Bone marrow (tissue), 2 donors: ENCODE measurements at places on chromosomes 6 and 20.

GRCh38 chr6:154914288-154914687, 80.8 kb upstream of the TIAM2 start:
- DNase-seq: no peak

- DNase-seq: no peak
Observed at GRCh38 chr6:32883789-32884188, 29.8 kb downstream of the PSMB9 start.

DNA sequence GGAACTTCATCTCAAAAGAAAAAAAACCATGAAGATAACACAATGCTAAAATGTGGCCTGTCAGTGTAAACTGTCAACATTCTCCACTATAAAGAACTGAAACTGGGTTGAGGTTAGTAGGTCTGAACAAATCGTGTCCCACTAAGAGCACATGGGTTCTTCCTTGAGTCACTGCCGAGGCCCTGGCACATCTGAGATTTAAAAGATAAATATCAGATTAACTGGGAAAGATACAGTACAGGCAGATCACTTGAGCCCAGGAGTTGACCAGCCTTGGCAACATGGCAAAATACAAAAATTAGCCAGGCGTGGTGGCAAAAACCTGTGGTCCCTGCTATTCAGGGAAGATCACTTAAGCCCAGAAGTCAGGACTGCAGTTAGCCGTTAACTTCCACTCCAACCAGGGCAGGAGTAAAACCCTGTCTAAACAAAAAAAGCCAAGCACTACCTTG, 5.6 kb downstream of the EEF1A1 start:
- no peak for DNase-seq

- no peak for DNase-seq
Observed at GRCh38 chr20:14984305-14984704, 646.9 kb upstream of the FLRT3 start.

DNA sequence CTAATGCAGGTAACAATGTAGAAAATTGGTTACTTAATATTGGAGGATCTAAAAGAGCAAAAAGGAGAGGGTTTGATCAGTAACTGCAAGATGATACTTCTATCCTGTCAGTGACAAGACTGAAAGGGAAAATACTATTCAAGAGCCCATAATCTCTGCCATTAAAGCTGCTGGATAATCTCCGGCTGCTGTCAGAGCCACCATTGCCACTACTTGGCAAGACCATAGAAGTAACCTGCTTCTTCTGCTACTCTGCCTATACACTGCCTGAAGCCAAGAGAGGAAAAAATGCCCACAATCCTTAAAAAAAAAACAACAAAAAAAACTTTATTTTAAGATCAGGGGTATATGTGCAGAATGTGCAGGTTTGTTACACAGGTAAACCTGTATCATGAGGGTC, 386.5 kb upstream of the ID4 start:
- DNase-seq: no peak

- no peak for DNase-seq
Observed at GRCh38 chr6:82143041-82143481, 104.5 kb downstream of the IBTK start.

- no peak for DNase-seq
Observed at GRCh38 chr20:50911030-50911429, 20.2 kb downstream of the ADNP start.

DNA sequence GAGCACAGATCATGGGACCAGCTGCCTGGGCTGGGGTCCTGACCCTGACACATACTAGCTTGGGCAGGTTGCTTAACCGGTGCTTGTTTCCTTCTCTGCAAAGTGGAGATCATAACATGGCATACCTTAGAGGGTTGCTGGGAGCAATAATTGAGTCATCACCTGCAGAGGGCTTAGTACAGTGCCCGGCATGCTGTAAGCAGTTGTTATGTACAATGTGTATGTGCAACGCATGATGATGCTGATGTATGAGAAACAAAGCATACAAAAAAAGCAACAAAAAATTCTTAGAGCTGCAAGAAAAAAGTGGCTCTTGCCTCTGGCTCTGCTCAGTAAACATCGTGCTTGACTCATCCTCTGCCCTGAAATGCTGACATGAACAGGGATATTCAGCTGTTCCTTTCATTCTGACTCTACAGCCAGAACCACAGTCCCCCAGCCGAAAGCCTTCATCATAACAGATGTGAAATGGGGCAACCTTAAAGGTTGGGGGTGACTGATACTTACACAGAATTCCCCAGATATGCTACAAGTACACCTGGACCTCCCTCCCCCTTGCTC, 91.7 kb downstream of the CLIC5 start:
- DNase-seq: no peak

DNA sequence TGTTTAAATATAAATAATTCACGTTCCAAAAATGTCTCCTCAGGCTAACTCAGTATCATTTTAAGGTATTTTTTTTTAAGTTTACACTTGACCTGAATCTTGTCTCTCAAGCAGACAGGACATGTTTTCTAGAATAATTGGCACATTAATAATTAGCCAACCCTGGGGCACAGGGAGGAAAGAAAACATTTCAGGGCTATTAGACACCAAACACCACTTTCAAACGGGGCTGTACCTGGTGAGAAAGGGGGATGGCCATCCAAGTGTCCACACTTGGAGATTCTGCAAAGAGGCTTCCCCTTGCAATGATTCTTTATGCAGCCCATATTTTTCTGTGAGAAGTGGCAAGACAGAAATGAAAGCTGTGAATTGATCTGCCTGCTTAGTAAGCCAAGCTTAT, 560.8 kb downstream of the CD109 start:
- DNase-seq: no peak

DNA sequence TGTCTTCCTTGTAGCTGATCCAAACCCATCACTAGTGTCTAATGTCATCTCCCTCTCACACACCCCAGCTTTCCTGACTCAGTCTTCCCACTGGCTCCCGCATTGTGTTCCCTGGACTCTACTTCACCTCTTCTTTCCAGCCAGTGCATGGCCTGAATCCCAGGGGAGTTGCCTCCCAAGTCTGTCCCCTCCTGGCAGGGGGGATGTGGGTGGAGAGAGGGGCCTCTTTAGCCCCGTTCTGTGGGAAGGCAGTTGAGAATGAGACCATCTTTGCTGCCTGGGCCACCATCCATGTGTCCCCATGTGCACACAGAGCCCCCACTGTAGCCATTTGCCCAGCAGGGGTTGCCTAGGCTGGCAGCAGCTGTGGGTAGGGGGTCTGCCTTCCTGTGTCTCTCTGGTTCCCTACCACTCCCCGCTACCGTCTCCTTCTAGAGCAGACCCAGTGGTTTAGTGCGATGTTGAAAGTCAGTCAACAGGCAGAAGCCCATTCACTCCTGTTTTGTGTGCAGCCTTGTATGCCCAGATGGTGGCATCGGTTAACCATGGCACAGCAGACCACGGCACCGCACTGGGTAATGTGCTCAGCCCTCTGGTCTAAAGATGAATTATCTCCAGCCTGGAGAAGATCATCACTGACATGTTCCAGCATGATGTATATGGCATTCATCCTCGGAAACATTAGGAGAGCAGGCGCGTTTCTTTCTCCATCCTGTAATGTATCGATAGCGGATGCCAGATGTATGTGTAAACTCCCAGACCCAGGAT, 178.8 kb upstream of the SNX9 start:
- DNase-seq: no peak

GRCh38 chr20:24070679-24071078, 82.1 kb upstream of the GGTLC1 start:
- no peak for DNase-seq

GRCh38 chr20:8711501-8711900, 357.4 kb upstream of the PLCB4 start:
- no peak for DNase-seq

DNA sequence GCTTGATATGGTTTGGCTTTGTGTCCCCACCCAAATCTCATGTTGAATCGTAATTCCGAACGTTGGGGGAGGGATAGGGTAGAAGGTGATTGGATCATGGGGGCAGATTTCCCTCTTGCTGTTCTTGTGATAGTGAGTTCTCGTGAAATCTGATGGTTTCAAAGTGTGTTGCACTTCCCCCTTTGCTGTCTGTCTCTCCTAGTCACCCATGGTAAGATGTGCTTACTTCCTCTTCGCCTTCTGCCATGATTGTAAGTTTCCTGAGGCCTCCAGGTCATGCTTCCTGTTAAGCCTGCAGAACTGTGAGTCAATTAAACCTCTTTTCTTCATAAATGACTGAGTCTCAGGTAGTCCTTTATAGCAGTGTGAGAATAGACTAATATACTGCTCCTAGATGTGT, 19.9 kb downstream of the PFDN4 start:
- no peak for DNase-seq

GRCh38 chr6:37352384-37352783, 1.4 kb upstream of the RNF8 start:
- DNase-seq: no peak

DNA sequence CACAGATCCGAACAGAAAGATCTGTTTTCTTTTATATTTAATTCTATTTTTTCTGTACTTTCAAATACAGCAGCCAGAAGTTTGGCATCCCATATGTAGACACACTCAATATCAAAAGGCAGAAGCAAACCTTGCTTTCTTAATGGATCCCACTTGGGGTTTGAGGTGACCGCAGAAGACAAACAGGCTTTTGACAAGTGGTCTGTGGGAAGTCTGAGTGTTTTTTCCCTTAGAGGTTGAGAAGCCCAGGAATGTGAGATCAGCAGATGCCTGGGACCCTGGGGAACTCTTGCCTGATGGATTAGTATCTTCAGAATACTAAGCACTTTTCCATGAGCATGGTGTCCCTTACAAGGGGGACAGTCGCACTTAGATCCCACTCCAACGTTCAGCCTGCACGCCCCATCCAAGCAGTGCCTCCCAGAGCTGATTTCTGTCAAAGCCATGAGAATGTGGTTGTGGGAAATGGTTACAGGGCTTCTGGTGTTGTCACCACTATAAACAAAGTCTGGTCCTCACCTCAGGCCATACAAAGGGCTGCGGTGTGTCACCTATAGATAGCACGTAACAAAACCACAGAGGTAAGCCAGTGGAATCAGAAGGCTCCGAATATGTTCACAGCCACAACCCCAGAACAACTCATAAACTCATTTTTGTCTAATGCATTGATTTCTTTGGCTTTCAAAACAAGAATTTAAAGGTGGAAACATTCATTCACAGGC, 12.7 kb downstream of the IL17F start:
- no peak for DNase-seq

GRCh38 chr6:37258405-37259105, 611 bp upstream of the TMEM217 start:
- DNase-seq: no peak

DNA sequence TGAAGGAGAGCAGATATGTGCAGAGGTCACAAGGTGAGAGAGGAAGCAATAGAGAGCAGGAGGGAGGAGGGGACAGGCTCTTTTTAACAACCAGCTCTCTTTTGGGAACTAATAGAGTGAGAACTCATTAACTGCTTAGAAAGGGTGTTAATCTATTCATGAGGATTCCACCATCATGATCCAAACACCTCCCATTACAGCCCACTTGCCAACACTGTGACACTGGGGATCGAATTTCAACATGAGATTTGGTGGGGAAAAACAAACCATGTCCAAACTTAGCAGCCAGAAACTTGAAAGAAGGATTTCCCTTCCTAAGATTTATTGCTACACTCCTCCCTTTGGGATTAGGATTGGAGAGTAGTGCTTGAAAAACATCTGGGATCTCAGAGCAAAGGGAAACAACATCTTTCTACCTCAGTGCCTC, 135.5 kb upstream of the PLCB4 start:
- no peak for DNase-seq

DNA sequence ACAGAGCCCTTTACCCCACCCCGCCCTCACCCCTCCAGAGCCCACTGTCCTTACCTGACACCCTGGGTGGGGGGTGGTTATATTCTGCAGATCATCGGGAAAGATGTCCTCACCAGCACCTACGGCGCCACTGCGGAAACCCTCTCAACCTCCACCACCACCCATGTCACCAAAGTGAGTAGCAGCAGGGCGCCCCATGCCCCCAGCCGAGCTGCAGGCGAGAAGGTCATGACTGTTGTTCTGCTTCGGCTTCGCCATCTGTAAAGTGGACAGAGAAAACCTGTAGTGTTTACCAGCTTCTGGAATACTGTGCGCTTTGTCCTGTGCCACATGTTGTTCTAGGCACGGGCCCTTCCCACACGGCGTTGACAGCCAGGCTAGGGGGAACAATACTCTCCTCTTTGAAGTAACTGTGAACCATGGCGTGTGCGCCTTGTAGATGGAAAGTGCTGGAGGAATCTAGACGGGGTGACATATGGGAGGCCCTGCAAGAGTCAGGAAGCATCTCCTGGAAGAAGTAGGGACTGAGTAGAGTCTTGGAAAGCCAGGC, 16.5 kb upstream of the AAR2 start:
- DNase-seq: no peak

- DNase-seq: no peak
Observed at GRCh38 chr20:3165473-3166337, 6.0 kb upstream of the FASTKD5 start.

DNA sequence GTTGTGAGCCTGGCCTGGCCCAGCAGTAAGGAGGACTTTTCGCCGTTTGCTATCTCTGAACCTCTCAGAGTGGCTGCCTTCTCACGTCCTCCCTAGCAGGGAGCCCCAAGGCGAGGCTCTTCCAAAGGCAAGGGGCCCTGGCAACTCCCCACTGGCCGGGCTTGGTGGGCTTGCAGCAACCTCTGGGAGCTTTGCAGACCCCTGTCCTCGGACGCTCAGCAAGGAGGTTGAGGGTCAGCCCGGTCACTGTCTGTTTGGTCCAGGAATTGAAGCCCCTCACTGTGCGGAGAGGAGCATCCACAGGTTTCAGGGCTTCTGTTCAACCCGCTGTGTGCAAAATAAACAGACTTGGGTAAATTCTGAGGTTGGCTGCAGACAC, 28.2 kb upstream of the TBXT start:
- DNase-seq: no peak

DNA sequence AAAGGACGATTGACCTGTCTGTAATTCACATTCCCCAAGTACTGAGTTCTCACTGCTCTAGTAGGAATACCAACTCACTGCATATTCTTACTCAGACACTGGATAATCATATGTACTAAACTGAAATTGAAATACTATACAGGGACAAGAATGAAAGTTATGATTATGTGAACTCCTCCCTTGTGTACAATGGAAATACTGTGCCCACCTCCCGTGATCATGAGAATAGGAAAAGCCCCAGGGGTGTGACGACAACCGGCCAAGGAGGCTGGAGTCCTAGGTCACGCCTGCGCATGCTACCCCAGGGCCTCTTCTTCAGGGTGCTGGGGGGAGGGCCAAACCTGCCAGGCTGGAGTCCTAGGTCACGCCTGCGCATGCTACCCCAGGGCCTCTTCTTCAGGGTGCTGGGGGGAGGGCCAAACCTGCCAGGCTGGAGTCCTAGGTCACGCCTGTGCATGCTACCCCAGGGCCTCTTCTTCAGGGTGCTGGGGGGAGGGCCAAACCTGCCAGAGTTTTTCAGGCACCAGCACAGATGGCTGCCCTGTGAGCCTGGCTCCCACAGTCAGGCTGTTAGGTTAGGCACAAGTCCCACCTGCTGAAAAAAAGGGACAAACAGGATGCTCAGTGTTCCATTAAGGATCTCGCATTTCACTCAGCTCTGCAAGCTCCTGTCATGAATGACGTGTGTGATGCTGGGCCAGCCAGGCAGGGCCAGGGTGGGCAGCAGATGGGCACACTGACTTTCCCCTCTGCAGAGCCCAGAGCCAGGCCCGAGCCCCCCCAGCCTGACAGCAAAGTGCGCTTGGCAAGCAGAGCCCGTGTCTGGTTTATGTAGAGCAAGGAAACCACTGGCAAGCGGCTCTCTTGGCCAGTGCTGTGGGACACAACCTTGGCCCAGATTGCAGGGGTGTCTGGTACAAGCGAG, 107.7 kb downstream of the FOXF2 start:
- DNase-seq: no peak
